Thymus (tissue), 14 donors: ENCODE measurements at places on chromosomes 12 and 14. TPM values are rescaled to one million over a fixed set of nuclear protein-coding genes. Genes with fewer than 3 reads are reported as not detected.

DNA sequence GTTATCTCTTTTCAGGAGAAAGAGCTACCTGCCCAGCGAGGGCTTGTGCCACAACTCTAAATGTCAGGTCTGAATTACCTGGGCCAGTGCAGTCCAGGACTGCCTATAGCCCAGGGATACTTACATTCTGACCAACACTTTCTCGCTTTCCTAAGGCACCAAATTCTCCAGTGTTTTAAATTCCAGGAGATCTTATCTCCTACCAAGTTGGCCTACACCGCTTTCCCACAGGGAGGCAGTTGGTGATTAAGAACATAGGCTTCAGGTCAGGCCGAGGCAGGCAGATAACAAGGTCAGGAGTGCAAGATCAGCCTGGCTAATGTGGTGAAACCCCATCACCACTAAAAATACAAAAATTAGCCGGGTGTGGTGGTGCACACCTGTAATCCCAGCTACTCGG, 41.1 kb downstream of the RPS29 start:
- no peak overlapping the region for H3K27ac ChIP-seq
- no peaks in the 10 kb centered on the region for H3K4me1 ChIP-seq
- H3K27me3 ChIP-seq: no peaks in the 10 kb centered on the region
- DNase-seq: no peak
- H3K4me3 ChIP-seq: no peak overlapping the region

- peaks cover 3% of the 10 kb centered on the region for H3K4me1 ChIP-seq
- H3K4me3 ChIP-seq: no peak overlapping the region
- no peak for DNase-seq
- H3K36me3 ChIP-seq: no peaks in the 10 kb centered on the region
- no peak overlapping the region for H3K27ac ChIP-seq
These were observed 91.1 kb upstream of the FUT8 start for GRCh38 chr14:65321370-65321875.

DNA sequence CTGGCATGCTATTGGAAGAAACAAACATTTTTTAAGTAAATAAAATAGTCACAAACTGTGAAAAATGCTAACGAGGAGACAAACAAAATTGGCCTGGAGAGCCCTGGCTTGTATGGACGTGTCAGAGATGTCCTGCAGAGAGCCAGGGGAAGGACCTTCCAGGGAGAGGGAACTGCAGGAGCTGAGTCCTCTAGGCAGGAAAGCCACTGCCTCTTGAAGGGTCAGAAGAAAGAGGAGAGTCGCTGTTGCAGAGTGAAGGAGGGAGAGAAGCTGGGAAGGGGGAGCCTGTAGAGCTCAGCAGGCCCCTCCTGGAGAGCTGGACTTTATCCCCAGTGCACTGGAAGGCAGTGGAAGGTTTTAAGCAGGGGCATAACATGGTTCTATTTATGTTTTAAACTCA, 80.3 kb upstream of the PWP1 start:
- H3K4me1 ChIP-seq: no peaks in the 10 kb centered on the region
- H3K36me3 ChIP-seq: no peaks in the 10 kb centered on the region
- no peaks in the 10 kb centered on the region for H3K27me3 ChIP-seq

The TRAFD1 gene
- total RNA-seq: 46.3 TPM

DNA sequence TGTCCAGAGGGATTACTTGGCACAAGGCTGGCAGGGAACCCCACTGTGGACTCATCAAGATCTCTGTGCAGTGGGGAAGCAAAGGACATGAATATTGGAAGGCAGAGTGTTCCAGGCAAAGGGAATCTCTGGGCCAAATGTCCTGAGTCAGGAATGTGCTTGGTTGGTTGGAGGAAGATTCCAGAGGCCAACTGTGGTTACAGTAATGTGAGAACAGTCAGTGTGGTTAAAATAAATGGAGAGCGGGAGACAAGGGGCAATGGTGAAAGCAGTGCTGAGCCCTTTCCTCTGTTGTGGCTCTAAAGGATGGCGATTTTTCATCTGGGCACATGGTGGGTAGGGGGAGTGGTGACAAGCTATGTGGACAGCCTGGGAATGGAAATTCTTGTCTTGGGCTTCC, 948.2 kb downstream of the BCL11B start:
- H3K4me3 ChIP-seq: no peak overlapping the region
- no peak for DNase-seq
- no peak overlapping the region for H3K27ac ChIP-seq
- H3K27me3 ChIP-seq: no peaks in the 10 kb centered on the region
- H3K4me1 ChIP-seq: no peaks in the 10 kb centered on the region
- H3K36me3 ChIP-seq: no peaks in the 10 kb centered on the region

The MDP1 gene
- total RNA-seq: 47.9 TPM

DNA sequence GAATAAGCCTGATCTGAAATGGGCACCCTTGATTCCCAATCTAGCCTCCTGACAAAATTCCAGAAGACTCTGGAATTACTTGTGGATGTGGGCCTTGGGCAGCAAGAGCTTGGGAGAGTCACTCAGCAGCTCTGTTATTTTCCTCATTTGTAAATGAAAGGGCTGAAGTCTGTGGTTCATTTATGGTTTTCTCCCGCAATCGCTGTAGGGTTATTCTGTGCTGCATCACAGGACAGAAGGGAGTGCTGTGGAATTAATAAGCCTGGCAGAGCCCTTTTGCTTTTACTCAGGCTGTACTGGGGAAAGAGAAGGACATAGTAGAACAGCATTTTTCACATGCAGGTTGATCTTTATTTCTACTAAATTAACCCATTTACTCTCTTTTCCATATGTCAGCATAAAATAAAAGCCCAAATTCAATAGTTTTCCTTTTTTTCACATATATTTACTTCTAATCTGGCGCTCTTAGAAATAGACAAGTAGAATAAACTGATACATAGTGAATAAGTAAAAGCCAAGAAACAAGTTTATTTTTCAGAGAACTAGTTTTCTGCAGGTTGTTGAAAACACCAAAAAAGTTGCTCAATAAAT, 49.2 kb downstream of the DUSP16 start:
- DNase-seq: no peak
- H3K36me3 ChIP-seq: peaks cover 22% of the 10 kb centered on the region
- peaks cover 5% of the 10 kb centered on the region for H3K4me1 ChIP-seq
- H3K4me3 ChIP-seq: no peak overlapping the region
- H3K27ac ChIP-seq: no peak overlapping the region

GRCh38 chr12:32334371-32334777, 65.0 kb upstream of the FGD4 start:
- no peaks in the 10 kb centered on the region for H3K4me1 ChIP-seq
- H3K27ac ChIP-seq: no peak overlapping the region
- no peak for DNase-seq

DNA sequence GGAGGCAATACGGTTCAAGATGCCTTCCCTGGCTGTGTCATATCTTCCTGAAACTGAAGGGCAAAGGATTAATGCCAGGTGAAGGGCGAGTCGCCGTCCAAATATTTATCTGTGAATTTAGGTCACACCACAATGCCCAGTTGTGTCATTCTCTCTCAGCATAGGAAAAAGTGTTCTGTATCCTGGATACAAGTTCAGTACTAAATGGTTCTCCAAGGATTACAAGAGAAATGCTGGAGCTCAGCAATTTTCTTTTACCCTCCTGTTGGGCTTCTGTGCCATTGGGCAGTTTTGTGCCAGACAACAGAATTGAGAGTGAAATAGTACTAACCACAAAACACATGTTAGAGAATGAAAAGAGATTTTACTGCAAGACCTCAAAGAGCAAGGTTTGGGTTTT, 493.9 kb downstream of the EGLN3 start:
- H3K4me3 ChIP-seq: no peak overlapping the region
- H3K27ac ChIP-seq: no peak overlapping the region
- no peaks in the 10 kb centered on the region for H3K36me3 ChIP-seq
- DNase-seq: no peak
- H3K27me3 ChIP-seq: no peaks in the 10 kb centered on the region

GRCh38 chr12:6262623-6263022, 47.9 kb upstream of the PLEKHG6 start:
- H3K4me1 ChIP-seq: peaks cover 16% of the 10 kb centered on the region
- H3K36me3 ChIP-seq: no peaks in the 10 kb centered on the region
- H3K27ac ChIP-seq: peak overlapping the region; percentile 79
- peak; percentile 32 for DNase-seq

GRCh38 chr14:88937706-88938105, 113.3 kb downstream of the TTC8 start:
- no peaks in the 10 kb centered on the region for H3K4me1 ChIP-seq
- H3K27ac ChIP-seq: no peak overlapping the region
- no peaks in the 10 kb centered on the region for H3K27me3 ChIP-seq
- H3K4me3 ChIP-seq: no peak overlapping the region
- no peaks in the 10 kb centered on the region for H3K36me3 ChIP-seq

GRCh38 chr12:50039151-50039835, 14.0 kb upstream of the RACGAP1 start:
- H3K27ac ChIP-seq: no peak overlapping the region
- no peak overlapping the region for H3K4me3 ChIP-seq
- H3K36me3 ChIP-seq: no peaks in the 10 kb centered on the region
- H3K4me1 ChIP-seq: no peaks in the 10 kb centered on the region
- H3K27me3 ChIP-seq: peaks cover 12% of the 10 kb centered on the region
- DNase-seq: peak; percentile 88

- no peaks in the 10 kb centered on the region for H3K36me3 ChIP-seq
- H3K27me3 ChIP-seq: no peaks in the 10 kb centered on the region
- H3K27ac ChIP-seq: no peak overlapping the region
- H3K4me3 ChIP-seq: no peak overlapping the region
- no peak for DNase-seq
These were observed 64.6 kb downstream of the SLC24A4 start for GRCh38 chr14:92387578-92387977.

The A2ML1 gene
- total RNA-seq: 1.8 TPM

GRCh38 chr14:38505221-38505972, 249.5 kb upstream of the CLEC14A start:
- DNase-seq: no peak
- H3K36me3 ChIP-seq: no peaks in the 10 kb centered on the region
- no peaks in the 10 kb centered on the region for H3K27me3 ChIP-seq

DNA sequence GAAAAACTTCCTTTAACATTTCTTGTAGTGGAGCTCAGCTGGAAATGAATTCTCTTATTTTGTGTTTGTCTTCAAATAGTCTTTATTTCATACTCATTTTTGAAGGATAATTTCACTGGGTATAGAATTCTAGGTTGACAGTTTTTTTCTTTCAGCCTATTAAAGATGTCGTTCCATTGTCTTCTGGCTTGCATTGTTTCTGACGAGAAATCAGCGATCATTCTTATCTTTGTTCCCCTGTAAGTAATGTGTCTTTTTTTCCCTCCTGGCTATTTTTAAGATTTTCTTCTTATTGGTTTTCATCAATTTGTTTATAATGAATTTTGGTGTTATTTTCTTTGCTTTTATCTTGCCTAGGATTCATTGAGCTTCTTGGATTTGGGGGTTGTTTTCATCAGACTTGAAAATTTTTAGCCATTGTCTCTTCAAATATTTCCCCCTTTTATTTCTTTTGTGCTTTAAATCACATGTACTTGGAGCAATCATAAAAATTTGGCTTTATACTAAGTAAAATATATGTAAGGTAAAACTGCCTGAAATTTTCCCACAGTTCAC, 89.4 kb downstream of the UNC79 start:
- no peak for DNase-seq
- no peak overlapping the region for H3K4me3 ChIP-seq
- H3K36me3 ChIP-seq: no peaks in the 10 kb centered on the region
- no peaks in the 10 kb centered on the region for H3K27me3 ChIP-seq
- H3K4me1 ChIP-seq: no peaks in the 10 kb centered on the region
- H3K27ac ChIP-seq: no peak overlapping the region

DNA sequence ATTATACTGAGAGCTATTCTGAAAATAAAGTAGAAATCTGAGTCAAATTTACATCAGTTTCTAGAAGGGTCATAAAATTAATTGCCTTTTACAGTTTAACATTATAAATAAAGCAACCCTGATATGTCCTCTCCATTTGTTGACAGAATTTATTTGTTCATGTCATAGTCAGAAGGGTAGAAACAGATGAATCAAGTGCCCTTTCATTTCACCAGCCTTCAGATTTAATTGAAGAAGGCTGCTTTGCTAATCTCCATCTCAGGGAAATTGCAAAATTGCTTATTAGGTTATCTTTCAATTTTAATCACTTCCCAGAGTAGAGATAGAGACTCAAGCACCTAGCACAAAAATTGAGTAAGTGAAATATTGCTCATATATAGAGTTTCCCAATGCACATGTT, 76.8 kb downstream of the ATXN7L3B start:
- no peak overlapping the region for H3K27ac ChIP-seq
- no peaks in the 10 kb centered on the region for H3K27me3 ChIP-seq
- H3K4me1 ChIP-seq: no peaks in the 10 kb centered on the region
- H3K4me3 ChIP-seq: no peak overlapping the region
- DNase-seq: no peak

The TOMM20L gene
- total RNA-seq: not detected

GRCh38 chr12:65343801-65344200, 65.3 kb downstream of the MSRB3 start:
- no peak overlapping the region for H3K27ac ChIP-seq
- H3K36me3 ChIP-seq: no peaks in the 10 kb centered on the region
- DNase-seq: no peak
- no peak overlapping the region for H3K4me3 ChIP-seq

The CFAP54 gene
- 0.28 TPM for total RNA-seq

The FGD6 gene
- 9.1 TPM for total RNA-seq

The HCAR1 gene
- 0.33 TPM for total RNA-seq

DNA sequence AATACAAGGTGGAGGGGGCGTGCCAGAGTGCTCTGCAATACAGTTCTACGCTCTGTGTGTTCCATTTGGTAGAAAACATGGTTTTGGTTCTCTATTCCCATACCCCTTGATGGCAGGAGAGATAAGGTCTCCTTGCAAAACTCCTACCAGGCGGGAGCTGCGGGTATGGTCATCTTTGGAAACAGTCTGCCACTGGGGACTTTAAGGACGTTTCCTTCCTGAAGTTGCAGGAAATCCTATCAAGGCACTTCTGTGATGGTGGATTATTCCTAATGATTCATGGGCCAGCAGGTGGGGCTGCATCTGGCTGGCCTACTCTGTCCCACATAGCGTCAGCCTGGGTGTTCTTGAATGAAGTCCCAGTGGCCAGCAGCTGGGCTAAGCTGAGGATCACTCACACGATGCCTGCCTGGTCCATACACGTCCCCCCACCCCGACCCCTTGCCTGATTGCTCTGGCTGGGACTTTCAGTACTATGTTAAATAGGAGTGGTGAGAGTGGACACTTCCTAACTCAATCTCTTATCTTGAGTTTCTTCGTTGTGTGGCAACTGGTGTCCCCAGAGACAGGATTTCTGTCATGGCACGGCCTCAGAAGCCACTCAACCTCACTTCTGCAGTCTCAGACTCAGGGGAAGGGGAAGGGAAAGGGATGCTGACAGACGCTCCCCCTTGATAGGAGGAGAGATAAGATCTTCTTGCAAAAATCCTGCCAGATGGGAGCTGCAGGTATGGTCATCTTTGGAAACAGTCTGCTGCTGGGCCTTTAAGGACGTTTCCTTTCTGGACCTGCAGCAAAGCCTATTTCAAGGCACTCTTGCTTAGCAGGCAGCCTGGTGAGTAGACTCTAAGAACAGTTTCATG, 61.0 kb upstream of the FKBP4 start:
- no peak overlapping the region for H3K27ac ChIP-seq
- peaks cover 35% of the 10 kb centered on the region for H3K4me1 ChIP-seq
- H3K27me3 ChIP-seq: no peaks in the 10 kb centered on the region
- no peak for DNase-seq
- no peak overlapping the region for H3K4me3 ChIP-seq

GRCh38 chr14:88667555-88668273, 104.9 kb downstream of the ZC3H14 start:
- H3K4me1 ChIP-seq: no peaks in the 10 kb centered on the region
- no peaks in the 10 kb centered on the region for H3K36me3 ChIP-seq
- peak; percentile 42 for DNase-seq
- no peaks in the 10 kb centered on the region for H3K27me3 ChIP-seq

The NRL gene
- total RNA-seq: 3.4 TPM

The RNFT2 gene
- total RNA-seq: 4.4 TPM

GRCh38 chr12:121365416-121366062, 13.3 kb upstream of the ANAPC5 start:
- DNase-seq: no peak
- H3K4me3 ChIP-seq: no peak overlapping the region
- H3K36me3 ChIP-seq: no peaks in the 10 kb centered on the region
- H3K4me1 ChIP-seq: no peaks in the 10 kb centered on the region
- no peak overlapping the region for H3K27ac ChIP-seq
